ENCODE measurements at places on chromosomes 2 and 18. TPM values are rescaled to one million over a fixed set of nuclear protein-coding genes. Genes with fewer than 3 reads are reported as not detected.

GLS gene
- 232 TPM for total RNA-seq

EN1 gene
- not detected for total RNA-seq

SMAD7 gene
- total RNA-seq, result 21.2 TPM

ALLC gene
- total RNA-seq, result not detected

UGT1A10 gene
- not detected for total RNA-seq

NAT8 gene
- total RNA-seq, result not detected

CRIM1 gene
- total RNA-seq, result 0.75 TPM

GKN1 gene
- total RNA-seq, result not detected

FBLN7 gene
- 12.8 TPM for total RNA-seq

IHH gene
- total RNA-seq, result 0.24 TPM

CROCC2 gene
- not detected for total RNA-seq

AGXT gene
- total RNA-seq, result not detected

TMEM237 gene
- 3.2 TPM for total RNA-seq

CNRIP1 gene
- total RNA-seq, result 0.78 TPM

CD226 gene
- 102 TPM for total RNA-seq

All from naive thymus-derived CD4-positive, alpha-beta T cell (primary cell).